AG20443 (cell line): ENCODE measurements at places on chromosomes 2 and 18.

- no peak for DNase-seq
Measured at GRCh38 chr18:10890022-10890421, 259.3 kb downstream of the PIEZO2 start.

- no peak for DNase-seq
Measured at GRCh38 chr2:219425238-219426067, 7.3 kb downstream of the DES start.

GRCh38 chr2:165357758-165358157 lies 111.7 kb upstream of the CSRNP3 start:
- DNase-seq = peak; percentile 30

GRCh38 chr2:158120664-158121641 lies 19.3 kb downstream of the UPP2 start:
- no peak for DNase-seq

DNA sequence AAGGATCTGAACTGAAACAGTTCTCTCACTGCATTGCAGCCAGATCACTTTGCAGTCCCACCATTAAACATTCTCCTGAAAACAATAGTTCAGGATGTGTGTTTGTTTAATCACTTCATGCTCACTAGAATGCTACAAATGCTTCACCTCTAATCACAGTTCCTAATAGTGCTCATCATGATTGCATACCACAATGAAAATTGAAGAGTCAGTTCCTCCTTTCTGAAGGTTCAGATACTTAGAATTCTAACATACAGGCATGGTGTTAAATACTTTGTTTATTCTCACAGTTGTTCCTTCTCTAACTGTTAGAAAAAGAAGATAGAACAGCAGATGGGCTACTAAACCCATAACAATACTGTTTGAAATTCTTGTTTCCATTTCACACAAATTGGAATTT lies 622.3 kb upstream of the ACVR2A start:
- no peak for DNase-seq

GRCh38 chr2:175457895-175458448 lies 276.5 kb upstream of the ATP5MC3 start:
- no peak for DNase-seq

GRCh38 chr18:49621301-49621700 lies 59.4 kb downstream of the LIPG start:
- peak; percentile 3 for DNase-seq

DNA sequence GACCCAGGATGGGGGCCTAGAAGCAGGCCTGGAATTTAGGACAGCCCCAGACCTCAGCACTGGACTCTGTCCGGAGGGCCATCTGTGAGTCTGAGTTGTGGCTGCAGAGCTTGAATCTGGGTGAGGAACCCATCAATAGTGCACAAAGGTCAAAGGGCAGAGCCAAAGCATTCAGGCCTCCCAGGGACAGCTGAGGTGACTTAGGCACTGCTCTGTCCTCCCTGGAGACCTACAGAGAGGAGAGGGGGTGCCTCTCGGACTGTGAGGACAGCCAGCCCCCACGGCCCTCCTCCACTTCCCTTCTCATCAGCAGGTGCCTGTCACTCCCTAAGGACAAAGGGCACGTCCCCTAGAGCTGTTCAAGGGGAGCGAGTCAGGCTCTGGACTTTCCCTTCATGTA lies 25.1 kb upstream of the PRLH start:
- no peak for DNase-seq

GRCh38 chr2:85019121-85019520 lies 48.2 kb downstream of the KCMF1 start:
- no peak for DNase-seq

DNA sequence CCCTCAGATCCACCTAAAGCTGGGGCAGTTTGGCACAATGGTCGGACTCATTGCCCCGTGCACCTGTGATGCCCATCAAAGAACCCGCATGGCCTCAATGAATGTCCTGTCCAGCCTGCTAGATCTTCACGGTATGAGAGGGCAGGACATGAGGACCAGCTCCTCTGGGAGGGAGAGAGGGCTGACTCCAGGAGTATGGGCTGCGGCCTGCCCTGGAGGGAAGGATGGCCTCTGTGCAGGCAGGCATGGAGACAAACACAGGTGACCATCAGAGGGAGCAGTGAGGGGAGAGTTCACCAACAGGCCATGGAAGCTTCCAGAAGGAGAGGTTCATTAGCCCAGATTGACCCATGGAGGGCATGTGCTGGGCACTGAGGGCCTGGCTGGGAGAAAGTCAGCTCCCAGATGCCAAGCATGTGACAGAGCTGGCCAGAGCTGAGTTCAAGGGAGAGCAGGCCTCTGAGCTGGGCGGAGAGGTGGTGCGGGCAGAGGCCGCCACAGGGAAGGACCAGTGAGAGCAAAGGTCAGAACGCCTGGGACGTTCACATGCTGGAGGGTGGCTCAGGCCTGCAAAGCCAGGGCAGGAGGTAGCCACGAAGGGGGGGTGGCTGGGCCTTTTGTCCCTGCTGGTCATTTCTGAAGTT lies 36.2 kb downstream of the HJURP start:
- DNase-seq = no peak

DNA sequence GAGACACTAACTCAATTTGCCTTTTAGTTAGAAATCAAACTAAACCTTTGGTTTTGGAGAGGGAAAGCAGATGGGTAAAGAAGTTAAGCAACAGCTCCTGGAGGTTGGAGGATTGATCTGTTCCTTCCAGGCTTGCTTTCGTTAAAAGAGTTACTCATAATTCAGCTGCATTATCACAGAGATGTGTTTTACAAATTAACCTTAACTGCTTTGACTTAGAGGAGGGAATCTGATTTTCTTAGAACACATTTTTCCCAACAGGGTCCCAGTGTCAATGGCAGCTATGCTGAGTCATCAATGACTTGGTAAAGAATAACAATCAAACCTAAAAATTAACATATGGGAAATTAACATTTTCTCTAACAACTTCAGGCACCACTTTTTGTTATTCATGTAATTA lies 113.4 kb downstream of the COPS8 start:
- no peak for DNase-seq

DNA sequence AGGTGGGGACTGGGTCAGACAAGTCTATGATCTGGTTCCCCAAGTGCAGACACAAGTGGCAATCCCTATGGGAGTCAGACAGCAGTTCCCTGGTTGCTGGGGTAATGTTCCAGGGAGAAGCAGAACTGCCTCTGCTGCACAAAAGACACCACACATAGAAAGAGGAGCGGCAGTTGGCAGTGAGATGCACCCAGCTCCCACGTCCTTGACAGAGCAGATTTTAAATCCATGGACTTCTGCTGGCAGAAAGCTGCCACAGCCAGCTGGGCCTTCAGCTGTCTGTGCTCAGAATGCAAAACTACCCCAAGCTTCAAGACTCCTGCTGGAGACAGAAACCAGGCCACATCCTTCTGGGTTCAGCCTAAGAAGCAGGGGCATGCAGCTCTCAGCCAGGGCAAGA lies 147.2 kb downstream of the ETAA1 start:
- DNase-seq = no peak

GRCh38 chr2:156538083-156538504 lies 101.9 kb downstream of the GPD2 start:
- DNase-seq = no peak

DNA sequence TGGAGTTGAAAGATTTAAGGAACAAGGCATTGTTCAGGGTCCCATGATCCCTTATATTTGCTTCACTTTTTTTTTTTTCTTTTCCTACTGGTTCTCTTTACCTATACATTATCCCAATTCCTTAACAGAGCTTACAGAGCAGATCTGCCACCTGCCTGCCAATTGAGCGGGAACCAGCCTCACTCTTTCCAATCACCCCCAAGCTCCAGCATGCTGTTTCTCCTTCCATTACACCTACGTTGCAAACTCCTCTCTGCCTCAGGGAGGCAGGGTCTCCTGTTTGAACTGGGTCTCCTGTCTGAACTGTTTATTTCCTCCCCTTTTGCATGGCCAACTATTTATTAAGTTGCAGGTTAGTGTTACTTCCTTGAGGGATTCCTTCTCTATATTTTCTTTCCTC lies 77.2 kb upstream of the SLC38A11 start:
- no peak for DNase-seq

DNA sequence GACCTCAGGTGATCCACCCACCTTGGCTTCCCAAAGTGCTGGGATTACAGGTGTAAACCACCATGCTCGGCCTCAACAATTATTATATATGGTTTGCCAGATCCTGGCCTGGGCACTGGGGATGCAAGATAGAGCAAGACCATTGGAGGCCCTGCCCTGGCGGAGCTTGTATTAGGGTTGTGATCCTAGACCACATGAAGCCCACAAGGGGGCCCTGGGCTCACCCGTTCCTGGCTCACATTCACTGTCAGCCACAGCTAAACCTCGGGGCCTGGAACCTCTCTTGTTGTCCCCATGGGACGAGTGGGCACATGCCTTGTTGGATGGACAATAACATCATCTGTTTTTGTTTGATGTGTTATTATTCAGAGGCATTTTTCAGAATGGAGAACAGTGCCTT lies 14.9 kb downstream of the HPCAL1 start:
- DNase-seq = no peak

DNA sequence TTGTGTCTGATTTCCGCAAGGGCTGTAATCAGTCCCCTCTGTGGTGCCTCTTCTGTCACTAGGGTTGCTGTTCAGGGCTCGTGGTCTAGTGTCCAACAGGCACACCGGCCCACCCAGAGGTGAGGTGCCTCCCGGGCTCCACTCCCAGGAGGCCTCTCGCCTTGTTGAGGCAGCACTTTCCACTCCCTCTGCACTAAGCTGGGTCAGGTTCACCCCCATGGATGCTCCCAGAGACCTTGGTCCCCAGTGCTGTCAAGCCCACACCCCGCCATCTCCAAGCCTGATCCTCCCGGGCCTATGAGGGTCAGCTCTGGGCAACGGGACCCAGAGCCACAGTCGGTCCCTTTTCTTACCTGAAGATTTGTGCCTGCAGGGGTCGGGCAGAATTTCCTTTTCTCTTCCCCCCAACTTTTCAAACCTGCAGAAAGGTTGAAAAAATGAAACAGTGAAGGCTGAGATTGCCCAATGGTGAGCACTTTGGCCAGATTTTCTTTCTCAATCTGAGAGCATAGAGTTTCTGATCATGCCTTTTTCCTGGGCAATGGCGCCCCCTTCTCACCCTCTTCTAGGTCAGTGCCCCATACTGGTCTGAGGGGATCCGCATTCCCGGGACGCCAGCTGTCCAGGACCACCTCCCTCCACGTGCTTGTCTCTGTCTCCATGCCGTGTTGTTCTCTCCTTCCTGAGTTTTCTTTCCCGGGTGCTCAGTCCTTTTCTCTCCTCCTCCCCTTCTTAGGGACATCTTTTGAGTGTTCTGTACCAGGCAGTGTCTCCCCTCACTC lies 148.0 kb downstream of the ASB1 start:
- DNase-seq = no peak

- DNase-seq = no peak
Measured at GRCh38 chr18:24656050-24656449, 195.6 kb downstream of the HRH4 start.

- DNase-seq = no peak
Measured at GRCh38 chr2:123609077-123609476, 416.0 kb upstream of the CNTNAP5 start.

DNA sequence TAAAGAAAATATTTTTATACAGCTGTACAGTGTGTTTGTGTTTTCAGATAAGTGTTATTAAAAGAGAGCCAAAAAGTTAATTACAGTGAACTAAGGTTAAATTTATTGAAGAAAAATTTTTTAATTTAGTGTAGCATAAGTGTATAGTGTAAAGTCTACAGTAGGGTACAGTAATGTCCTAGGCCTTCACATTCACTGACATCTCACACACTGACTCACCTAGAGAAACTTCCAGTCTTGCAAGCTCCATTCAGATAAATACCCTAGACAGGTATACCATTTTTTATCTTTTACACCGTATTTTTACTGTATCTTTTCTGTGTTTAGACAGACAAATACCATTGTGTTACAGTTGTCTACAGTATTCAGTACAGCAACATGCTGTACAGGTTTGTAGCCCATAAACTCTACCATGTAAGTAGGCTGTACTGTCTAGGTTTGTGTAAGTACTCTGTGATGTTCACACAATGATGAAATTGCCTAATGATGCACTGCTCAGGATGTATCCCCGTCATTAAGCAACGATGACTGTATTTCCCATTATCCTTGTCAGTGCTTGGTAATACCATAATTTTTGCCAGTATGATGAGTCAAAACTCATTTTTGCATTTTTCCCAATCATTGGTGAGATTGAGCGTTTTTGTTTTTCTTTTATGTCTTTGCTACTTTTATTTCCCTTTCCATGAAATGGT lies 48.2 kb upstream of the B3GNT2 start:
- peak; percentile 31 for DNase-seq

DNA sequence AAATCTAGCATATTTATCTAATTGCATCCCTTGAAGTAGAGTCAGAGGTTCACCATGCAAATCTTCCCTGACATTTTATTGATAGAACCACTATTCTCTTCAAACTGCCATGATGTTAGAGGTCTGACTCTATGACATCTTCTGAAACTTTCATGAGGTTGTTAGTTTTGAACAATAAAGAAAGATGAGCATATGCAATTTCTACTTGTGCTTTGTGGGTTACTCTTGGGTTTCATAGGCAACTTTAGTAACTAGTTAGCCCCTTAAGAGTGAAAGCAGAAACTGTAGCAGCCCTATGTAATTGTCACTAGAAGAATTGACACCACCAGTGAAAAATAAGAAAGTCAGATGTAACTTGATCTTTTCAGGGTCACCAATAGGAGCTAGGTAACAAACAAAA lies 53.1 kb upstream of the ZEB2 start:
- DNase-seq = no peak

- DNase-seq = no peak
Measured at GRCh38 chr2:20565101-20565622, 85.7 kb downstream of the HS1BP3 start.

GRCh38 chr2:208783184-208783583 lies 376.6 kb downstream of the PTH2R start:
- DNase-seq = no peak

DNA sequence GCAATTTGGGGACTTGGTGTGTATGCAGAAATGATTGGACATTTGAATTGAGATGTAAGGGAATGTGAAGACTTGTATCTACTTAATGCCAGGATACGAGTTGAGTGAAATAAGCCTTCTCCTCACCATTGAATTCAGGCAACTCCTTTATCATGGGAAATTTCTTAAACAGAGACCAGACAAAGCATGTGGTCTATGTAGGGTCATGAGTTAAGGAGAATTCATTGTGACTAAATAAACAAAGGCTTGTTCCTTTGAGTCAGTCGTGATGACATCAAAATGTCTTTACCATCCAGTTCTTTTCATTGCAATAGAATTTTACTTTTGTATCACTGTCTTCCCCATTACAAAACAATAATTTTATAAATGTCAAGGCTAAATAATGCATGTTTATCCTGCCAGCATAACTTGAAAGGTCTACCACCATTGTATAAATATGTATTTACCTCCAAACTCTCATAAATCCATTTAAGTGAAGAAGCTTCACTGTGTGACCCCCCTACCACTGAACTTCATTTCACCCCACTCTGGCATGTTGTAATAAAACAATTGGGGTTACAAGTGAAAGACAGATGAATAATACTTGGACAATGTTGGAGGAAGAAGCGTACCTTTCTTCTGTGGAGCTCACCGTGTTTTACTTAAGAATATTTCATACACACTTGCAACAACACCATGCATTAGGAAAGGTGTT lies 149.4 kb downstream of the EPHA4 start:
- no peak for DNase-seq

GRCh38 chr2:144334551-144334950 lies 185.4 kb downstream of the ZEB2 start:
- DNase-seq = no peak
